ENCODE measurements at places on chromosomes 11 and 22. TPM values are rescaled to one million over a fixed set of nuclear protein-coding genes. Genes with fewer than 3 reads are reported as not detected.

GRCh38 chr22:28905256-28905832 lies 22.0 kb downstream of the ZNRF3 start:
- no peak for DNase-seq

DNA sequence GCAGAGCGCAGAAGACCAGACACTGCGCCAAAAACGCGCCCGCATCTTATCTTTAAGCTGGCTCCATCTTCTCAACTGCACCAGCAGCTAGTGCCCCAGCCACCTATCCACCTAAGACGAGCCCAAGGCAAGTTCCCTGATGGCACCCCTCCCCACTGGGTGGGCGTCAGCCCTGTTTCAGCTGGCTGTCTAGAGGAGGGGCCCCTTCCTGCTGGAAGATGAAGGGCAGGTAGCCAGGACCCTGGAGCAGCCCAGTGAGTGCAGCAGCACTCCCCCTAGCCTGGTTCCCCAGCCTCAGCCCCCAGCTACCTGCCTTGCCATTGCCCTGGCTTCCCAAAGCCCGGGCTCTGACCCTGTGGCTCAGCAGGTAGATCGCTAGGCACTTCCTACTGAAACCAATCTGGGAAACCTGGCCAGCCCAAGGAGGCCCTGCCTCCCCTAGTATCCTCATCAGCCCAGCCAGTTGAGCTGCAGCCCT lies 28.3 kb downstream of the ARVCF start:
- DNase-seq, result no peak

DNA sequence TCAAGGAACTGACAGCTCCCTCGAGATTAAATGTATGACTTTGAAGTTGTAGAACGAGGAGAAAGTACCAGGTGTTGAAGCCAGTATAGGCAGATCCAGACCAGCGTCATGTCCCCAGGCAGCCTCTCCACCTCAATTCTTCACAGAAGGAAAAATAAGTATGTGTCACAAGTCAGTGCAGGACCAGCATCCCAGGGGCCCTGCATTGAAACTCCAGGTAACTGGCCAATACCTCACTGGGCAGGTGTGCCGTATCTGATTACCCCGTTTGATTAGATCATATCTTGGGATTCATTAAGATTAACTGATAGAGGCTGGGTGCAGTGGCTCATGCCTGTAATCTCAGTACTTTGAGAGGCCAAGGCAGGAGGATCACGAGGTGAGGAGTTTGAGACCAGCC lies 466.7 kb upstream of the B3GAT1 start:
- no peak for DNase-seq

DNA sequence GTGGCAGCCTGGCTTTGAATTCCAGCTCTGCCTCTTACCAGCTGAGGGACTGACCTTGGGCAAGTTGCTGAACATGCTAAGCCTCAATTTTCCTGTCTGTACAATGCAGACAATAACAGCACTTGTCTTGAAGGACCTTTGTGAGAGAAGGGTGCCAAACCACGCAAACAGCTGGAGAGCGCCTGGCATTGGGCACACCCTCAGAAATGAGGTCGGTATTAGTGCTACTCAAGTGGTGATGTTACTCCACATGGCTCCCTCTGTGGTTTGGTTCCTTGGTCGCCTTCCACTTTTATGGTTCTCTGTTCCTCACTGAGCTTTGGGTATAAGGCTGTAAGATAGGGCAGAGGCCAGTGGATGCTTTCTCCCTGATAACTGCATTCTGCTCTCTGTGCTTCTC lies 8.2 kb downstream of the UBASH3B start:
- DNase-seq, result no peak

DNA sequence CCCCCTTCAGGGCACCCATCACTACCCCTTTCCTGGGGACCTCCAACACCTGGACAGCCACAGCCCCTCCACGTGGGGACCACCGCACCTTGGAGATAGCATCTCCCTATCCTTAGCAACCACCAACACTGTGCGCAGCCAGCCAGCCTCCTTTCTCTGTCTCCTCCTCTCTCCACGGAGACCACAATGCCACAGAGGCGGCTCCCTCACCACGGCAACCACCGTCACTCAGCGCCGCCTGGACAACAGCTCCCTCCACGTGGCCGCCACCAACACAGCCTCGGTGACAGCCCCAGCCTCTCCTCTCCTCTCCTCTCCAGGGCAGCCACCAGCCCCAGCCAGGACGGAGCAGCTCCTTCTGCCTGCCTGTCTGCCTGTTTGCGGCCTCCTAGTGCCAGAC lies 10.5 kb downstream of the ELFN2 start:
- DNase-seq, result no peak

Gene TMPRSS13
- 14.7 TPM for total RNA-seq

GRCh38 chr11:130449310-130449990 lies 1.0 kb downstream of the ADAMTS15 start:
- DNase-seq, result no peak

Gene OR51B4
- total RNA-seq, result not detected

GRCh38 chr11:733072-733471 lies 14.2 kb upstream of the TALDO1 start:
- no peak for DNase-seq

- no peak for DNase-seq
These were observed 253.7 kb upstream of the POU2AF2 start for GRCh38 chr11:110991661-110992355.

GRCh38 chr11:127412722-127413380 lies 412.3 kb upstream of the KIRREL3 start:
- no peak for DNase-seq

Gene DCDC1
- 2.5 TPM for total RNA-seq

DNA sequence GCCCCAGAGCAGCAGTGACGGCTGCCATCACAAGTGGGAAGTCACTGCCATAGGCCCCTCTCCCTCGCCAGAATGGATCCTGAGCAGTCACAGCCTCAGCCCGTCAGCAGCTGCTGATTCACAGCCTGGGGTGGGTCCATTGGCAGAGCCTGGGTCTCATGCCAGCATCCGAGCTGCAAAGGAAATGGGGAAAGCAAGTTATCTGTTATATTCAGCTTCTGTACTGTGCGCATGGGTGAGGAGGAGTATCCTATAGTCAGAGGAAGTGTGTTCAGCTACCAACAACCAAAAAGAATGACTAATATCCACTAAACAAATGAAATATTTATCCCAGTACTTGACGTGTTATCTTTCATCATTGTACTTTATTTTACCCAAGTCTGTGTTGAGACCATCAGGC lies 119.7 kb downstream of the RCN1 start:
- DNase-seq, result no peak

Gene ASCC2
- 42.5 TPM for total RNA-seq

DNA sequence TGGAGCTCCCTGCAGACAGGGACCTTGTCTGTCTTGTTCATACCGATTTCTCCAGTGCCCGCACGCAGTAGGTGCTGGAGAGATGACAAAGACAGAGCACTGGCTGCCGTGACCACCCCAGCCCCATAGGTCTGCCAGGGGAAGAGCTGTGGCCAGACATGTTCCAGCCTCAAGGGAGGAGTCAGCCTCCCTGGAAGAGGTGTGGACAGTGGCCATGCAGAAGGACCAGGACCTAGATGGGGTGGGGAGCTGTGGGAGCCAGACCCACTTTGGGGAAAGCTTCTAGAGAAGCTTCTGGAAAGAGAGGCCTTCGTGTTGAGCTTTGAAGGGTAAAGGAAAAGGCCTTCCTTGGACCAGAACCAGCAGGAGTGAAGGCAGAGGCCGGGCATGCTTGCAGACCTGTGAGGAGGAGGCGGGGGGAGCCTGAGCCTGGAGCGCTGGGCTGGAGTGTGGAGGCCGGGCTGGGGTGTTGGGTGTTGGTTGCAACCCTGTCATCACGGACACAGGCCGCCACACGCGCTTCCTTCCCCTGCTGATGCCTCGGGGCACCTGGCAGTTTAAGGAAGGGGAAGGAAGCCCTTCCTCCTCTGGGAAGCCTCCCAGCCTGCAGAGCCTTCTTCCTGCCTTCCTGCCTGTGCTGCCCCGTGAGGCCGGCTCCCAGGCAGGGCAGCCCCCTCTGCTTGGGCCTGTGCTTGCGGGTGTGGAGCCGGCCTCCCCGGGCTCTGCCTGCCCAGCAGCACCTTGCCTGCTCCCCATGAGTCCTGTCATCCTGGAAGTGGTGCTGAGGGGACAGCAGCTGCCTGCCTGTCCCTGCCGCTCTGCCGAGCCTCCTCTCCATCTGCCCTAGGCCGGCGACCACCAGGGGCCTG lies 12.3 kb downstream of the RELT start:
- DNase-seq, result no peak

- no peak for DNase-seq
These were observed 119.5 kb downstream of the APOL5 start for GRCh38 chr22:35837101-35837727.

Gene SLC22A24
- total RNA-seq, result not detected

DNA sequence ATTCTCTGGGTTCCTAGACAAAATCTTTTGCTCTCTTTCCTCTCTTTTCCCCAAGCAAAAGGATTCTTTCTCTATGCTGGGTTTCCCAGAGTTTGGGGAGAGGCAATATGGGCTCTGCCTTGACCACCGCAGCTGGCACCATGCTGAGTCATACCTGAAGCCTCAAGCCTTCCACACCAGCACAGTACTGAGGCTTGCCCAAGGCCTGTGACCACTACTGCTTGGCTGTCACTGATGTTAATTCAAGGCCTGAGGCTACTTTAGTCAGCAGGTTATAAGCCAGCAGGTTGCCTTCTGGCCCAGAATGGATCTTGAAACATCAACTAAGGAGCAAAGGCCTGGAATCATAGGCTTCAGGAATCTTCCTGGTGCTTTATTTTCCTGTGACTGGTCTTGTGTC lies 185.3 kb downstream of the DYNC2H1 start:
- DNase-seq, result no peak

DNA sequence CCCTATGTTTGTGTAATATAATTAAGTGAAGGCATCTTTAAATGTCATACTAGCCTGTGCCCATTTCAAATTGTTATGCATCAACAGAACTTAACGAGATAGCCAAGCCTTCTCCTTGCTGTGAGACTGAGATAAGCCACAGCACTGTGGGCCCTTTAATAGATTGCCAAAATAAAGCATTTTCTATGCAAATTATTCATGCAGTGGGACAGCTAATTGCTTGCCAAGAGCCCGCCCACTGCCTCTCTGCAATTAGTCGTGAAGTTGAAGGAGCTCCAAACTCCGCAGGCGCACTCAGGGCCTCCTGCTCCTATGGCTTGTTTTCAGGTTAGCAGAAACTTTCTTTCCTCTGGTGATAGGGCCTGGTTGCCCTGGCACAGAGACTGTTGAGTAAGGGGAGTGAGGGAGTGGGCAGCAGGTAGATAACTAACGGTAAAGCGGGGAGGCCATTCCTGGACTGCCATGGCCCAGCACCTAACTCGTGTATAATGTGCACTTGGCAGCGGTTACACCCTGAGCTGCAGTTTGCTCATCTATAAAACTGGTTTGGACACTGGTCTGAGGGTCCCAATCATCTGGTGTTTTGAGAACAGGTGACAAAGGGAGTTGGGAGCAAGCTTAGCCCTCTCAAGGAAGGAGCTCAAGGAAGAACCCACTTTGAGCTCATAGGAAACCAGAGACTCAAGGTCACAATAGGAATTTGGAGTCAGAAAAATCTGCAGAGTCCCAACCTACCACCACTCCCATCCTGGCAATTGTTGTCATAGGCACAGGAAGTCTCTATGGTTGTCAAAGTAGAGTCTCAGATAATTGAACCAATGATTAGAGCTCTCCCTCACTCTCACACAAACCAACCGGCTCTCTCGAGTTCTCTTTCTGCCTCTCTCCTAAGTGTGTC lies 33.9 kb upstream of the RIC3 start:
- no peak for DNase-seq
